PC-9 (cell line): ENCODE measurements at places on chromosomes 4 and X. TPM values are rescaled to one million over a fixed set of nuclear protein-coding genes. Genes with fewer than 3 reads are reported as not detected.

DNA sequence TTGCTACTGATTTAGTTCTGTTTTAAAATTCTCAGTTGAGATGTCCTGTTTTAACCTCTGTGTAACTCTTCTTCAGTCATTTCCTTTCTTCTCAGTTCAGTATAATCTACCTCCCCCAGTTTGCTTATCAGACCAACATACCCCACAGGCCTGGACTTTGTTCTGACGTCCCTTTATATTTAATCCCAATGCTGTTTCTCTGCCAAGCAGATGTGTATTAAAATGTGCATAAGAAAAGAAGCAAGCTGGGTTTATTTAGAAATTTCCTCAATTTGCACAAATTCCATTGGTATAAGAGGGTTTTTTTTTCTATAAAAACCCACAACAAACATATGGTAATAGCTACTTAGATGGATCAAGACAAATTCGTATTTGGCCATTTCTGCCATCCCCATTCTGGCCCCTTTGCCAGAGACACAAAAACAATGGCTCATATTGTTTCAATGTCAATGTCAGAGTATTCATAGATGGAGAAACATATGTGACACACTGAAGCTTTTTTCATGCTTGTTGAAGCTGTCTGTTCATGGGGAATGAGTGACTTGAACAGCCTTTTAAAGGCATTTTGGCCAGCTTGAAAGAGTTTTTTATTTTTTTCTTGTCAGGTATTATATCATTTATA is 24.5 kb downstream of the HCCS start:
- no peak overlapping the region for H3K27ac ChIP-seq
- no peaks in the 10 kb centered on the region for H3K36me3 ChIP-seq
- H3K4me3 ChIP-seq: no peak overlapping the region
- no peaks in the 10 kb centered on the region for H3K27me3 ChIP-seq

DNA sequence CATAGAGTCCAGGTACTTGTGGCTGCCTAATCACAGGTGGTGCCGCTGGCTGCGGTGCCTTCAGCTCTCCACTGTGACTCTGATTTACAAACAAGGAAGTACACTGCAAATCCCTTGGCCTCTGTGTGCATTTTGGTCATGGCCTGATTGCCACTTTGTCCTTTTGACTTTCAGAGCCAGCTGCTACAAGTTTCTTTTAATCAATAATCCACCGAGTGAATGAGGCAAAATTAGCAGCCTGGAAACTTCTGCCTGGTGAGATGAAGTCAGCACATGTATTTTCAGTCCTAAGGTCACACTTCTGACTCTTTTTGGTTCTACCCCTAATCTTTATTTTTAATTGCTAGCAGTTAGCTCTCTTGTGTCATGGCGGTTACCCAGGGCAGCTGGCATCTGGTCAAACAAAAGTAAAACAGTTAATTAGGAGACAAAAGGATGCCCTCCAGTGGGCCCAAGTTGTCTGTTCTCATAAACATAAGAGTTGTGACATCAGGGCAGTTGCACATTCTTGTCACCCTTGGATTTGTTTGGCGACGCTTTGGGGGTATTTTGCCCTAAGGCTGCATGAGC is 62.3 kb upstream of the LNX1 start:
- H3K4me1 ChIP-seq: no peaks in the 10 kb centered on the region
- H3K27ac ChIP-seq: no peak overlapping the region
- H3K36me3 ChIP-seq: no peaks in the 10 kb centered on the region
- no peak overlapping the region for H3K4me3 ChIP-seq

DNA sequence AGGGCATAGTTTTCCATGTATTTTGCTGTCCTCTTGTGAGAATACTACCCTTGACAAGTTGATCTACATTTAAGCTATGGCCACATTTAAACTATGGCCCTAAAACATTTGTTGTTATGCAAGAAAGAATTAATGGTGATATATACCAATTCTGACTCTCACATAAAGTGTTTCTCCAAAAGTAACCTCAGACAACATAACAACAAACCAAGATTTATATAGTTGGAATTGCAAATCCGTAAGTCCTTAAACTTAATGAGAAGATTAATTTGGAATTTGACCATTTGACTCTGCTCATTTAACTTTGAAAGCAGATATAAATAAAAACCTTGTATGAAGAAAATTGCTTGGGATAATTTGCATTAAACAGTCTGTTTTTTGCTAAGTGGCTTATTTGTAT is 38.9 kb downstream of the RUFY3 start:
- H3K4me1 ChIP-seq: no peaks in the 10 kb centered on the region
- no peak for DNase-seq
- H3K4me3 ChIP-seq: no peak overlapping the region
- no peaks in the 10 kb centered on the region for H3K27me3 ChIP-seq
- no peak overlapping the region for H3K27ac ChIP-seq

DNA sequence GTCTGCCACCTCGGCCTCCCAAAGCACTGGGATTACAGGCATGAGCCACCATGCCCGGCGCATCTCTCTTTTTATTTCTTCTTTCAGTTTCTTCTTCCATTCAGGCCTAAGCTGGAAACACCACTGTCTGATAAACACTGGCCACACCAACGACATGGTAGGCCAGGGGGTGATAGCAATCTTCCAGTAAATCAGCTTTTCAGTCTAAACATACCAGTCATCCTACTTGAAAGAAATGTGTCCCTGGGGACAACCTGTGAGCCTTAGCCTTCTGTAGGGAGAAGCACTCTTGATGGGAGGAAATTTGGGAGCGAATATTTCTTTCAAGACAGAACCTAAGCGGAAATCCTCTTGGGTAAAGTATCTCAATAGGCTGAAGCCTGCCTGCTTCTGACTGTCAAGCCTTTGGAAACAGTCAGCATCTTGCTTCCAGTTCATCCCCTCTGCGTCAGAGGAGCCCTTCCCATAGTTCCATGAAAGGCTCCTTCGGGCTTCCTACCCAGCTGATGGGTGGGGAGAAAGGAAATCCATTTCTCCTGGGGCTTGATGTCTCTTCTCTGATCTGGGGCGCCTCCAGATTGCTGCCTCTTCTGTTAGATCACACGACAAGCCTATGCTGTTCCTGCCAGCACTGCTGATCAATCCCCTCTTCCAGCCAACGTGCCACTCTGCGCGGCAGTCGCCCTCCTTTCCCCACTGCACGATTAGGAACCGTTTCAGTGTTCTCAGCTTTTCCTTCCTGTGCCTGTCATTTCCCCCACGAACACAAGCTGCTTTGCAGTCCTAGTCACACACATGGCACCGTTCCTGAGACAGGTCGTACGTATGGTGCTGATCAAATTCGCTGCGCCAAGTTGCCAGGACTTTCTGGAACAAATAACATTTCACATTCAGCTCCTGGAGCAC is 49.5 kb upstream of the CBR4 start:
- DNase-seq: no peak
- no peak overlapping the region for H3K4me3 ChIP-seq
- no peaks in the 10 kb centered on the region for H3K27me3 ChIP-seq

The MAPK10 gene
- total RNA-seq: 3.1 and 4.2 TPM in 2 replicates

- no peaks in the 10 kb centered on the region for H3K27me3 ChIP-seq
- 0 out of 2 replicates have a peak, but pooled peaks cover 11% of the 10 kb centered on the region for H3K4me1 ChIP-seq
- DNase-seq: no peak
- no peaks in the 10 kb centered on the region for H3K36me3 ChIP-seq
These were observed 33.0 kb downstream of the NAT8L start for GRCh38 chr4:2091990-2092668.

DNA sequence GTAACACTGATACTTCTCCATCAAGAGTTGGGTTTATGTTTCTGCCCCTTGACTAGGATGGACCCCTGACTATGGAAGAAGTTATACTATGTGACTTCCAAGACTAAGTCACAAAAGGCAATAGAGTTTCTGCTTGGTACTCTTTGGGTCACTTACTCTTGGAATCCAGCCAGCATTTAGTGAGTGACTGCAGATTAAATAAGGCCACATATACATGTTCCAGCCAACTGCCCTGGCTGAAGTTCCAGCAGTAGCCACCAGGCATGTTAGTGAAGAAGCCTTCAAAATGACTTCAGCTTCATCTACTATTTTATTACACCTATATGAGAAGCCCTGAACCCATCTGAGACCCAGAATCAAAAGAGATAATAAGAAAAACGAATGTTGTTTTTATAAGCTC is 524.0 kb downstream of the DMD start:
- H3K36me3 ChIP-seq: no peaks in the 10 kb centered on the region
- no peaks in the 10 kb centered on the region for H3K27me3 ChIP-seq
- DNase-seq: no peak
- H3K4me1 ChIP-seq: no peaks in the 10 kb centered on the region
- no peak overlapping the region for H3K4me3 ChIP-seq

DNA sequence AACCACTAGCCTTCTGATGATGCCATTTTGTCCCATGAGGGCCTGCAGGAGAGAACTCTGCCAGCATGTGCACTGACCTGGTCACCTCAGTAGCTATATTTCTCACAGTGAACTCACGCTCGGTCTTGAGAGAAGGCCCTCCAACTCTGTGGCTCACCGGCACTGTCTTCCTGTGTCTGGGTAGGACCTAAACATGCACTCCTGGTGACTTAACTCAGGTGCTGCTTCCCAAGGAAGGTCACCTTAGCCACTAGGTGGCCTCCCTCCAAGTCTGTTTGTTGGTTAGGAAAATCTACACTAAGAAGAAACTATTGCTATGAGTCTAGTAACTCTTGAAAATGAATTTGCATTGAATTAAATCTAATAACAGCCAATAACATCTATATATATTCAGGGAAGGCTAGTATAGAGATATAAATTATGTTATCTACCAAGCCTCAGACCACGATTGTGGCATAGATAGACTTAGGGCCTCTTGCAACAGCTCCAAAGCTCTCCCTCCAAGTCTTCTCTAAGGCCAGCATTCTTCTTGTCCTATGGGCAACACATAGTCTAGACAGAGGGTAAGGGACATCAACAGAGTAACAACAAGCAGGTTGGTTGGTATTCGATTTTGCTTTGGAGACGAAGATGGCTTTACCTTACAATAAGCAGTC is 24.7 kb downstream of the TLR10 start:
- H3K27ac ChIP-seq: no peak overlapping the region
- H3K4me1 ChIP-seq: peaks cover 6% of the 10 kb centered on the region; the same call in 1 of the 2 replicates
- H3K4me3 ChIP-seq: no peak overlapping the region
- no peaks in the 10 kb centered on the region for H3K27me3 ChIP-seq
- DNase-seq: no peak
- no peaks in the 10 kb centered on the region for H3K36me3 ChIP-seq

- no peak overlapping the region for H3K4me3 ChIP-seq
- DNase-seq: no peak
- no peak overlapping the region for H3K27ac ChIP-seq
- no peaks in the 10 kb centered on the region for H3K27me3 ChIP-seq
- peaks cover 25% of the 10 kb centered on the region for H3K4me1 ChIP-seq
- H3K36me3 ChIP-seq: peaks cover 16% of the 10 kb centered on the region
These were observed 130.9 kb downstream of the AFAP1 start for GRCh38 chr4:7808752-7809151.

The NXF2B gene
- total RNA-seq: not detected in 2 replicates

DNA sequence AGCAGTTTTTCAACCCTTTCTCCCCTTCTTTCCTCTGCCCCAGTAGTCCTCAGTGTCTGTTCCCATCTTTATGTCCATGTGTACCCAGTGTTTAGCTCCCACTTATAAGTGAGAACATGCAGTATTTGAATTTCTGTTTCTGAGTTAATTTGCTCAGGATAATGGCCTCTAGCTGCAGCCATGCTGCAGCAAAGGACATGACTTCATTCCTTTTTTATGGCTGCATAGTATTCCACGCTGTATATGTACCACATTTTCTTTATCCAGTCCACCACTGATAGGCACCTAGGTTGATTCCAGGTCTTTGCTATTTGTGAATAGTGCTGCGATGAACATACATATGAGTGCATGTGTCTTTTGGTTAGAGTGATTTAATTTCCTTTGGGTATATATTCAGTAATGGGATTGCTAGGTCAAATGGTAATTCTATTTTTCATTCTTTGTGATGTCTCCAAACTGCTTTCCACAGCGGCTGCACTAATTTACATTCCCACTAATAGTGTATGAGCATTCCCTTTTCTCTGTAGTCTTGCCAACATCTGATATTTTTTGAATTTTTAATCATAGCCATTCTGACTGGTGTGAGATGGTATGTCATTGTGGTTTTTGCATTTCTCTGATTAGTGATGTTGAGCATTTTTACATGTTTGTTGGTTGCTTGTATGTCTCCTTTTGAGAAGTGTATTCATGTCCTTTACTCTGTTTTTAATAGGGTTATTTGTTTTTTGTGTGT is 54.6 kb upstream of the ANK2 start:
- no peaks in the 10 kb centered on the region for H3K27me3 ChIP-seq
- no peaks in the 10 kb centered on the region for H3K4me1 ChIP-seq
- DNase-seq: no peak
- H3K27ac ChIP-seq: no peak overlapping the region
- no peak overlapping the region for H3K4me3 ChIP-seq
- H3K36me3 ChIP-seq: no peaks in the 10 kb centered on the region

- H3K27me3 ChIP-seq: peaks cover 7% of the 10 kb centered on the region
- no peaks in the 10 kb centered on the region for H3K4me1 ChIP-seq
- no peak overlapping the region for H3K27ac ChIP-seq
These were observed 76.0 kb downstream of the ABLIM2 start for GRCh38 chr4:8082517-8083055.

- no peak overlapping the region for H3K4me3 ChIP-seq
- DNase-seq: no peak
- H3K36me3 ChIP-seq: no peaks in the 10 kb centered on the region
These were observed 215.3 kb downstream of the MID1IP1 start for GRCh38 chrX:39016556-39016955.

The IL13RA2 gene
- not detected in 2 replicates for total RNA-seq

The GNL3L gene
- 61.4 and 77.4 TPM in 2 replicates for total RNA-seq

DNA sequence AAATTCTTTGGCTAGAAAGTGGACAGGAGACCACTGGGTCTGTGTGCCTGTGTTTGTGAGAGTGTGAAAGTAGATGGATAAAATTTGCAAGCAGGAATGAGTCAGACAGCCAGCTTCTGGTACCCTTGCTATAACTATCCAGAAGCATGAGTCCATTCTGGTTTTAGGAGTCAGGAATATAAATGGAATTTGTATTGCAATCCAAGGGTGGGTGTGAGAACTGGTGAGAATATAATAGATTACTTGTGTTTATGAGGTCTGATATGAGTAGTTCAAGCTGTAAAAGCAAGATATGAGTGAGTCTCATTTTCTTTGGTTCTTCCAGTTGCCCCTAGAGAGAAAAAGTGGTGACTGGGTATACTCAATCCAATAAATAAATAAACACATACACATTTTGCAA is 212.7 kb upstream of the TAPT1 start:
- H3K4me1 ChIP-seq: no peaks in the 10 kb centered on the region
- no peak overlapping the region for H3K27ac ChIP-seq
- no peaks in the 10 kb centered on the region for H3K27me3 ChIP-seq
- H3K36me3 ChIP-seq: no peaks in the 10 kb centered on the region
- H3K4me3 ChIP-seq: no peak overlapping the region

DNA sequence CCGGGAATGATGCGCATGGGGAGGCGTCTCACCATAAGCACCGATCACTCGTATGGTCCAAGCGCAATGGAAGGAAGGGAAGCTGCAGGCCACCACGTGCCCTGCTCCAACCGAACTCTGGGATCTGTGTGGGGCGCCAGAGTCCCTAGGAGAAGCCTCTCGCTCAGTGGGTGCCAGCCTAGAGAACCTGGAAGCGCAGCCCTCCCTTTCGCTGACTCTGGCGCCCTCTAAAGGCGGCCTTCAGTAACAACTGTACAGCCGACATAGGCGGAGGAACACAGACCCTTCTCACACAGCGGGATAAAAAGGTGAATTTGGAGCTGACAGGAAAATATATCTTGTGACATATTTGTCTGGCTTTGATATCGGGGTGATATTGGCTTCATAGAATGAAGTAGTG is 76.0 kb downstream of the INTS6L start:
- no peak overlapping the region for H3K4me3 ChIP-seq
- no peak for DNase-seq
- no peaks in the 10 kb centered on the region for H3K27me3 ChIP-seq
- H3K4me1 ChIP-seq: no peaks in the 10 kb centered on the region
- no peaks in the 10 kb centered on the region for H3K36me3 ChIP-seq

- no peaks in the 10 kb centered on the region for H3K36me3 ChIP-seq
- H3K27ac ChIP-seq: no peak overlapping the region
- DNase-seq: no peak
- no peaks in the 10 kb centered on the region for H3K27me3 ChIP-seq
- H3K4me3 ChIP-seq: no peak overlapping the region
- no peaks in the 10 kb centered on the region for H3K4me1 ChIP-seq
These were observed 238.5 kb downstream of the RASL11B start for GRCh38 chr4:53100501-53101190.
